Naive thymus-derived CD8-positive, alpha-beta T cell (primary cell): ENCODE measurements at places on chromosomes 3 and 15. TPM values are rescaled to one million over a fixed set of nuclear protein-coding genes. Genes with fewer than 3 reads are reported as not detected.

The CKMT1B gene
- not detected for total RNA-seq

The SPTBN5 gene
- total RNA-seq, result 0.96 TPM

The SMARCC1 gene
- 111 TPM for total RNA-seq

The ZNF774 gene
- total RNA-seq, result 0.42 TPM

The CHRM5 gene
- total RNA-seq, result not detected

The GPR87 gene
- total RNA-seq, result not detected

The COL6A5 gene
- not detected for total RNA-seq

The SI gene
- not detected for total RNA-seq

The CYB561D2 gene
- total RNA-seq, result 34.5 TPM

The ATP8B4 gene
- 0.99 TPM for total RNA-seq

The LSAMP gene
- total RNA-seq, result not detected

The BRPF1 gene
- 43.9 TPM for total RNA-seq

The INO80 gene
- 34.3 TPM for total RNA-seq

The KLHL40 gene
- total RNA-seq, result not detected

The MESP2 gene
- total RNA-seq, result not detected

The SMCO1 gene
- total RNA-seq, result not detected

The ZNF860 gene
- total RNA-seq, result 2.1 TPM
